ENCODE measurements at places on chromosomes 2 and 18.
A peak's percentile ranks its signal among the peaks of the same experiment; 100 is the strongest.

- DNase-seq: no peak
Observed at GRCh38 chr2:167490455-167490854, 602.2 kb downstream of the XIRP2 start.

GRCh38 chr2:160347269-160347863 lies 146.2 kb downstream of the RBMS1 start:
- DNase-seq: no peak

DNA sequence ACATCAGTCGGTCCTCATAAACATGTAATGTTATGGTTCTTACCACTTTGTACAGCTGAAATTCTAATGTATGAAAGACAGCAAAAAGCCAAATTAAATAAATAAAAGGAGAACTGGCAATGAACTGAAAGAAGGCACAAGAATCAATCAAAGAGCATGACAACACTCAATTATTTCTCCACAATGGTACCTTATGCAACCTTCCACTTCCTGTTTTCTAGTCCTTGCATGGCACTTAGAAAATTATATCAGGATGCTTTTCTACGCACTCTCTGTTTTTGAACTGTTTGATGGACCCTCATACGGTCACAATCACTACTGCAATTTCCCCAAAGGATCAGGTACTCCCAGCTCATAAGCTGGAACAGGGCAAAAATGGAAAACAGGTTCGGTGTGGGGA lies 81.6 kb downstream of the EPB41L3 start:
- no peak for DNase-seq

- no peak for DNase-seq
Observed at GRCh38 chr2:233011702-233012131, 1.3 kb downstream of the NGEF start.

DNA sequence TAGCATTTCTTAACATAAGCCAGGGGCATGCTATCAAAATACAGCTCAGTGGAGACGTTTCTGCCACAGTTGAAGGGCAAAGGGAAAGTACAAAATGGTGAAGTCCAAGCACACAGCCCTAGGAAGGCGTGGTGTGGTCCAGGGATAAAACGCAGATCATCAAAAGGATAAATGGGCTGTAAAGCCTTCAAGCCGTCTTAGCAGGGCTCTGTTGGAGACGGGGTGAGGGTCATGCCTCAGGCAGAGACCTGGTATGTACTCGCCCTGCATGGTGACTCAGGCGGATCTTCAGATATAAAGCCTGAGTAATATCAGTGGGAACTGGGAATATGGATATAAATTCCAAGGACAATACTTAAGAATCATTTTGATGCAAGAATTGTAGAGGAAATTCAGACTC lies 61.2 kb downstream of the NGEF start:
- peak; percentile 6 for DNase-seq
